M059J (cell line): ENCODE measurements at places on chromosomes 5 and 9.

DNA sequence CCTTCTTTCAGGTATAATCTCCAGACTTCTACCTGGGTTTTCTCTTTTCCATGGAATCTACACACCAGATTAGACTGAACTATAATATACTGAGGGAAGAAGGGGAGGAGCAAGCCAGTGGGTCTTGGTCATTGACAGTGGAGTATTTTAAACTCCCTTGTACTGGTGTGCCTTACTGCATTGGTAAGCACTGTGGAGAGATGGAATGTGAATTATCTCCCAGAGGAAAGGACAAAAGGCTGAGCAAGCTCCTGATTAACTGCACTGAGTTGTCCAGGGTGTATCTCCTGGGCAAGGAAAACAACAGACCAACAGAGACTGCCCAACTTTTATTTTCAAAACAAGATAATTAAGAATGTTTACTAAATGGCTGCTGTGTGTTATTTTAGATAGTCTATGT is 29.8 kb upstream of the SLCO6A1 start:
- no peak for DNase-seq

DNA sequence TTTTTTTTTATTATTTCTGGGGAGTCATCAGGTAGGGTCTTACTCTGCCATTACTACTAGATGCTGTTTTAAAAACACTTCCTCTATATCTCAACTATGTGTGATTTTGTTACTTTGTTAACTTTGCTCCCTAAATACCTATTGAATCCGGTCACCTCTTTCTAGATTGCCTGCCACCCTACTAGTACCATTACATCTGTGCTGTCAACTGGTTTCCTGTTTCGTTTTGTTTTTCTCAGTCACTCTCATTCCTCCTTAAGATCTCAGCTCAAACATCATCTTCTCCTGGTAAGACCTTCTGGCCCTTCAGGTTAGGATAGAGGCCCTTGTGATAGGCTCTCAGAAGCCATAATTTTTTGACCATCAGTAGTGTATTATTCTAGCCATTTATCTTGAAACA is 324.2 kb upstream of the ATP10B start:
- no peak for DNase-seq

GRCh38 chr9:97710356-97711222 is 13.4 kb upstream of the XPA start:
- peak; percentile 69 for DNase-seq

DNA sequence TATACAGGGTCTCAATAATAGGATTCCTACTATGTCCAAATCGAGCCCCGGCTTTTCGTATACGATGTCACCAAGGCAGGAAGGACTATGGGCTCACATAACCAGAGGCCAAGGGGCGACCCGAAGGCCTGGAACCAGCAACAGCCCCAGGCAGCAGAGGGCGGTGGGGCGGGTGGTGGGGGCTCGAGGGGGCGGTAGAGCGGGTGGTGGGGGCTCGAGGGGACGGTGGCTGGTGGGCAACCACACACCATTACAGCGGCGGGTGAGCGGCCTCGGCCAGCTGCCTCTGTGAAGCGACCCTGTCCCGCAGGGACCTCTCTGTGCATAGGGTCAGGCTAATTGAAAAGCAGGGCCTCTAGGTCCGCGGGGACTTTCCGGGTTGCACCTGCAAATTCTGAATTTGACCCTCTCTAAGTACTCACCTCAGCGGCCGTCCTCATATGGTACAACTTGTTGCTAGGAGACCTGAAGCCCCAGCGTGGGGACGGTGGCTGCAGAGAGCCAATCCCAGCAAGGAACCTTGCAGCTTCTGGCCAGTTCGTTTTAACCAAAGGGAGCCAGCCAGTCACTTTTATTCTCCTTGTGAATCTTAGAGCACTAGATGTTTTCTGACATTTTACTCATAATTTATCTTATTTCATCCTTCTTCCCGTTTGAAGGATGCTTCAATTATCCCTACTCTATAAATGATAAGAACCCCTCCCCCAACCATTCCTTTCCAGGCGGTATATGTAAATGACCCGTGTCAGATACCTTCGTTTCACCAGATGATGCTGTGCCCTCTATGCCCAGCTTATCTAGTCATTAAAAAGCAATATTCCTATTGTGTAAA is at the start of gene NME5:
Gene NME5 (minus strand): TSS at position 480 of the 832 bp plus-strand sequence. CDS start 648 bp downstream, outside the sequence.
- DNase-seq: peak; percentile 54

DNA sequence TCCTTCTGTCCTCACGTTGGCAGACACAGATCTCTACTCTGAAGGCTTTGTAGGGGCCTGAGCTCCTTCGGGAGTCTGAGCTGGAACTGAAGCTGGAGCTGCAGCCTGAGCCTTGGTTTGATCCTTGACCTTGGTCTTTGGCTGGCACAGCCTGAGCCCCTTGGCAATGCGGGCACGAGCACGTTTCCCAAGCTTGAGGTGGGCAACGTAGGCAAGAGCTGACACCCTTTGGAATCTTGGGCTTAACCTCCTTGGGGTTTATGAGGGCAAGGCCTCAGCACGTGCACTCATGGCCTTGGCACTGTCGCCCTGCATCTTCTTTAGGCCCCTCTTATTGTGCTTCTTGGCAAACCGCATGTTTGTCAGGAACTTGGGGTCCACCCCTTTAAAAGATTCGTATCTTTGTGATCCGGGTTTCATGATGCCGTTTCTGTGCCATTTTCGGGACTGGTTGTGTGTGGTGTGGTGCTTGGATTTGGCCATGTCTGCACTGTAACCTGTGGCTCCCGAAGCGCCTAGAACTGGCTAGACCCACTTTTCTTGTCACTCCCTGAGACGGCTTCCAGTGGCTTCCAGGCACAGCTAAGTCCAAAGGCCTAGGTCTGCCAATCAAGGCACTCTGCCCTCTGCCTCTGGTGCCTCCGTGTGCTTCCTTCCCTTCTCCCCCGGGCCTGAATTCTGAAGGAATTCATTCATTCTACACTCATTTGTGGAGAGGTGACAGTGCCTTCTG is 1.4 kb downstream of the SUSD1 start:
- DNase-seq: no peak

- peak; percentile 73 for DNase-seq
Observed at GRCh38 chr9:129550199-129550839, 70.6 kb downstream of the C9orf50 start.

- DNase-seq: no peak
Observed at GRCh38 chr5:178106556-178107239, 6.6 kb upstream of the N4BP3 start.

GRCh38 chr5:105475401-105475800 is 1912.8 kb upstream of the NUDT12 start:
- no peak for DNase-seq

GRCh38 chr9:114449236-114449635 is 56.0 kb downstream of the WHRN start:
- no peak for DNase-seq

DNA sequence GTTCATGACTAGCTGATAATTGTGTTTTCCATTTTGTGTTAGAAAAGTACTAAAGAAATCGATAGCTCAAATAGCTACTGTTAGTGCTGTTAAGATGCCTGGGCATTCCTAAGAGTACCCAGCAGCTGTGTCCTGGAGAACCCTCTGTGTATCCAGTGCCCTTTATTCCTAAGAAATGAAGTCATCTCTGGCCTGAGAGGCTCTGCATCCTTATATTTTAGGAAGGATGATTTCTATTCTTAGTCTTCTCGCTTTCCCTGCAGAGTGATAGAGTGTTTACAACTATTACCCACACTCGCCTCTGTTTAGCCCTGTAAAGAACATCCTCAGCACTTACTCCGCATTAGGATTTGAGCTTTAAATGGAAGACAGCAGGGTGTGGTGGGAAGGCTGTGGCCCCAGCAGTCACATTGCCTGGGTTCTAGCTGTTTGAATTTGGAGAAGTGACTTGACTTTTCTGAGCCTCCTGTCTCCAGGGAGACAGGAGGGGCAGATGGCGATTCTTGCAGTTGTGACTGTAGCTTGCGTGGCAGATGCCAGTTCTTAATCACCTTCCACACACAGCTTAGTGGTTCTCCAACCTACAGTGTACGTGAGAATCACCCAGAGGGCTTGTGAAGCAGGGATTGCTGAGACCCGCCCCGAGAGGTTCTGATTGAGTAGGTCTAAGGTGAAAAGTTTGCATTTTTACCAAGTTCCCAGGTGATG is 177.2 kb upstream of the PITX1 start:
- peak; percentile 46 for DNase-seq

DNA sequence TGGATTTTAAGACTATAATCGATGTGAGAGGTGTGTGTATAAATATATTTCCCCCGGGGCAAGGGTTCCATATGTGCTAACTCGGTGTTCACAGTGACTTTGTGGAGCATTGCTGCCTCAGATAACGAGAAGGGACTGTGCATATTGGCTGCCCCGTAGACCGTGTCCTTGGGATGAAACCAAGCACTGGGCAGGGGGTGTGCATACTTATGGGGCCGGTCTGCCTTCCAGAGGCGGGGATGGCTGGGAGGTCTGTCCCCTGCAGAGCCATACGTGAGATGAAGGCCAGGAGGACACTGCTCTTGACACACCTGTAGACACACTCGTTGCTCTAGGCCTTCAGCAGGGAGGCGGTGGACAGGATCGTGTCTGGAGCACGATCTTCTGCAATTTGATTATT is 56.0 kb upstream of the ZNF354A start:
- DNase-seq: no peak

GRCh38 chr5:151151263-151151660 is 6.3 kb downstream of the ANXA6 start:
- DNase-seq: no peak

- no peak for DNase-seq
Observed at GRCh38 chr5:2921651-2922050, 170.2 kb upstream of the IRX2 start.

- DNase-seq: no peak
Observed at GRCh38 chr9:88580961-88581360, 46.0 kb downstream of the NXNL2 start.

DNA sequence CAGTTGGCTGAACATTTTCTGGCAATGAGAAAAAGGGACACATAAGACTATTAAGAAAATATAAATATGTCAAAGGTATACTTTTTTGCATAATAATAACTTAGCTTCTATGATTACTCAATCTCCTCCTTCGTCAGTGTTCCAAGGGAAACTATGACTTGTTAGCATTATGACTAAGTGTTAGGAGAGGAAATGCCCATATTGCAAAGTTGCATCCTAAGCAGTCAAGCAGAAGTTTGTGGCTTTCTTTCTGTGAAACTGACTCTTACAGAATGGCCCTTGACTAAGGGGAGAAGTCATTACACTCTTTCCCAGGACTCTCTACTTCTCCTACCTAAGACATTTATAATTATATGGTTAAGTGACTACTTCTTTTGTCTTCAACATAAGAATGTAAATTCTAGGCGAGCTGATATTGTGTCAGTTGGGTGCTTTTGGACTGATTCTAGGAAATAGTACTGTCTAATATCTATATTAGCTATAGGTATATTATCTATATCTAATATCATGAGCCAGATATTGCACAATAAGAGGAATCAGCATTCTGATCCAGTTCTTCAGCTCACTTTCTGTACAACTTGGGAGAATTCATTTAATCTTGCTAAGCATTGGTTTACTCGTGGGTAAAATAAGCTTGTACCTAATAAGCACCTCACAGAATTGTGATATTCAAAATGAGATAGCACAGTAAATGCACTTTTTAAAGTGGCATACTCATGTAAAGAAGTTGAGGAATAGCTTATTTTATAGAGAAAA is 16.4 kb upstream of the SPINK6 start:
- peak; percentile 60 for DNase-seq

GRCh38 chr5:16413166-16413860 is 52.3 kb downstream of the ZNF622 start:
- no peak for DNase-seq

- peak; percentile 63 for DNase-seq
Observed at GRCh38 chr5:40660751-40661150, 19.0 kb upstream of the PTGER4 start.

DNA sequence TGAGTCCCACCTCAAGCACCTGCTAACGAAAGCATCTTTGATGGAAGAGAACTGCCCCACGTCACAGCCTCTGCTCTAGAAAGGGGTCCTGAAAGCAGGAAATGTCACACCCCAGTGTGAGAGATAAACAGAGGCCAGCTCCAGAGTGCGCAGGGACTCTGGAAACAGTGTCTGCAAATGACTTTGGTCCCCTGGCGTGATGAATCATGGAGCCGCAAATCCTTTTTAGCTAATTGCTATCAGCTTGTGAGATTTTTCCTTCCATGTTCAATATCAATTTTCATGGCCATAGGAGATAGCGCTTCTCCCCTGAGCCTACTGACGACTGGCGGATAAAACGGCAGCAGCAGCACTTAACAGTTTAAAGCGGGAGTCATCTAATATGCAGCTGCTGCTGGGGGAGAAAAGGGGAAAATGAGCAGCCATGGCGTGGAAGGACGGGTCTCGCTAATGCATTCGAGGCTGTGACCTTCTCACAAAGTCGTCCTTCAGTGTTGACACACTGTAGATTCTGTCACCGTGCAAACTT is 209.6 kb upstream of the IRX1 start:
- no peak for DNase-seq

DNA sequence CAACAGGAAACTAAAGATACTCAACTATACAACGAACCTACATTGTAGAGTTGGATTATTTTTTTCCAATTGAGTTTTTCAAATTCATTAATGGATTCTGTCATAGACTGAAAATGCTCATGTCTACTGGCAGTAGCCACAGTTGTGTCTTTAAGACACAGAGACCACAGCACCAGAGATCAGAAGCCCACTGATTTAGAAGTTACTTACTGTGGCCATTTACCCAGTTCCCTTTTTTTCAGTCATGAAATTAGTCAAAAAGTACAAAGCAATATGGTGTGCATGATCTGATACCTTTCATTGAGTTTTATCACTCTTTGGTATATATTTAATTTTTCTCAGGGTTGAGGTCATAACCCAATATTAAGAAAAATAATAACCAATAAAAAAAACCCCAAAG is 1640.2 kb upstream of the WWC1 start:
- no peak for DNase-seq

- no peak for DNase-seq
Observed at GRCh38 chr9:1272488-1272887, 222.3 kb downstream of the DMRT2 start.
